T-helper 17 cell (primary cell): ENCODE measurements at places on chromosomes 1 and 21. TPM values are rescaled to one million over a fixed set of nuclear protein-coding genes. Genes with fewer than 3 reads are reported as not detected.

DNA sequence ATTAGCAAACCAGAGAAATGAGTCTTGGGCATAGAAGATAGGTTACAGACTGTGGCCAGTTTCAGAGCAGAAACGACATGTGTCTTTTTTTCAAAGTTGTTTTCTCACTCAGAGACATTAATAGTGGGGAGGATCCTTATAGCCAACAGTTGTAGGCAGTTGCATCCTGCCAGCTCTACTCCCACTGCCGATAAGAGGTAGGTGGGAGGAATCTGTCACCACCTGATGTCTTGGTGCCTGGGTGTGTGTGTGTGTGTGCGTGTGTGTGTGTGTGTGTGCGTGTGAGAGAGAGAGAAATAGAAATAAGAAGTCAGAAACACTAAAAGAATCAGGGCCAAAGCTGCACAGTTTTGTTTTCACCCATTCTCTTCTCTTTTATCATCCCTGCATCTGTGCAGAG, 219.5 kb downstream of the ZP4 start:
- no peak for DNase-seq

AMY1B gene
- total RNA-seq, result not detected

DNA sequence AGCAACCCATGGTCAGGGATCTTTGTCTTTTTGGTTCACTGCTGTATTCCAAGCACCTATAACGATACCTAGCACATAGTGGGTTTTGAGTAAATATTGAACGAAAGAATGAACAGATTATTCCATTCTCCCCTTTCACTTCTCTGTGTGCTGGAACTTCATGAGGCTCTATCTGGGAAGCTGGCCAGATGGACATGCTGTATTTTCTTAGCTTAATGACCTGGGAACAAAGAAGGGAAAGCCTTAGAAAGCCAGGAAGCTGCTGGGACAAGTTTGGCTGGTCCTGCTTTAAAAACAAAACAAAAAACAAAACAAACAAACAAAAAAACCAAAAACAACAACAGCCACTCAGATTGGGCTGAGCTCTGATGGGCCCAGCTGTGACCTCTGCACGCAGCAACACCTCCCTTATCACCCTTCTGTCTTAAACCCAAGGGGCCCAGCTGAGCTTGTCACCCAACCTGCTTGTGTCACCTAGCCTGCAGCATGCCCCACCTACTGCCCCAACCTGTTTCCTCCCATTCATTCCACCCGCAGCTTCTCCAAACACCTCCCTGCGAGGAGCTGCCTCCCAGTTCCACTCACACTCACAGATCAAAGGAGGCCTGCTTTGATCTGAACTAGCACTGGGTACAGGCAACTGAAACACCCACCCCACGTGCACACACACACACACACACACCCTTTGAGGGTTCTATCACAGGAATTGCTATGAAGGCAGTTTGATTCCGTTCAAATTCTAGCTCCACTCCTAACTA, 37.1 kb downstream of the SLC30A1 start:
- DNase-seq, result no peak

GRCh38 chr1:224594360-224594759, 21.8 kb upstream of the CNIH3 start:
- no peak for DNase-seq

GRCh38 chr21:35616090-35616489, 444.2 kb downstream of the SETD4 start:
- no peak for DNase-seq

HAO2 gene
- total RNA-seq, result not detected

IL20 gene
- total RNA-seq, result not detected
